D341Med (cell line): ENCODE measurements at places on chromosomes 6 and 20.

- DNase-seq: no peak
Observed at GRCh38 chr6:37239950-37240713, 17.4 kb upstream of the TBC1D22B start.

DNA sequence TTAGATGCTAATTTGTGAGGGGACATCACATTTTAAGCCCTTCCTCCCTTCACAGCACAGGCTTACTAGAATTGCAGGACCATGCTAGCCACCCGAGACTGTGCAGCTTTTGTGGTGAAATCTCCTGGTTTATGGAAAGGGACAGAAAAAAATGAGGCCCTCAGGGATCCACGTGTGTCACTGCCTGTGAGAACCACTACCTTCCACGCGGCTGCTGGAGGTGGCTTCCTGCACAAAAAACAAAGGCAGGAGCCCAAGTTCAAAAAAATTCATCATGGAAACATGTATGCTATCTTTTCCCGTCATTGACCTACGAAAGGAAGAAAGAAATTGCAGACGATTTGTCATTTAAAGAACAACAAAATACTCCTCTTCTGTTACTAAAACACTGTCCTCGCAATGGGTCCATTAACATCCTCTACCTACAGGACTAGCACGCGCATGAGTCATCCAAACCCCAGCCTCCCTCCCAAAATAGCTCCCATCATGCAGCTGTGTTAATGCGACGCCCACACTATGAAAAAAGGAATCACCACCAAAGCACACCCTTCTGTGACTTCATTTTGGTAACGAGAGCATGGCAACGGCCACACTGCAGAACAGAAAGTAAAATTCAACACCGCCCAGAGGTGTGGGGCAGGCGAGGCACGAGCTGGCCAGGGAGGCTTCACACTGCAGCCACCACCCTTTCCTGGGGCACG lies 45.7 kb downstream of the RAMACL start:
- no peak for DNase-seq

DNA sequence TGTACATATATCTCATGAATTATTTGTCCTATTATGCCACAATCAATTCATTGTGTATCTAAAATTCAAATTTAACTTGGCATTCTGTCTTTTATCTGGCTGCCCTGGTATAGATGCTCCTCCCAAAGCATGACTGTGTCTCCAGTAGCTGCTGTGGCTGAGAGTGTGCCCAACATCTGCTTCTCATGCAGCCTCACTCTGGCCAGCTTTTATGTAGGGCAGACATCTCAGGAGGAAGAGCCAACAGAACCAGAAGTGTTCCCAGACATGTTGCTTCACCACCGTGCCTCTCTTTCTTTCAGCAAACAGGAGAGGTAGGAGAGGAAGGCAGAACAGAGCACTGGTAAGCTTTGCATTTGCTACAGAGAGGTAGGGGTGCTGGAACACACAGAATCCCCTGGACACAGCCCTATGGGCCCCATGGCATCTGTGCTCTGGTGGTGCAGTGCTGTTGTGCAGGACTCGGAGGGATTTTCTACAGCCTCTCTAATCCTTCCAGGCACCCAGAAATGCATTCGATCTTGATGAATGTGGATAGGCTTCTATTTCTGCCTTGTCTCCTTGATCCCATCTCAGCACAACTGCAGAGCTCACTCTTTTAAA lies 637.1 kb downstream of the UTRN start:
- no peak for DNase-seq

GRCh38 chr6:44527181-44527580 lies 139.7 kb downstream of the CDC5L start:
- DNase-seq: no peak

- no peak for DNase-seq
Observed at GRCh38 chr6:47741807-47742206, 40.0 kb upstream of the OPN5 start.

DNA sequence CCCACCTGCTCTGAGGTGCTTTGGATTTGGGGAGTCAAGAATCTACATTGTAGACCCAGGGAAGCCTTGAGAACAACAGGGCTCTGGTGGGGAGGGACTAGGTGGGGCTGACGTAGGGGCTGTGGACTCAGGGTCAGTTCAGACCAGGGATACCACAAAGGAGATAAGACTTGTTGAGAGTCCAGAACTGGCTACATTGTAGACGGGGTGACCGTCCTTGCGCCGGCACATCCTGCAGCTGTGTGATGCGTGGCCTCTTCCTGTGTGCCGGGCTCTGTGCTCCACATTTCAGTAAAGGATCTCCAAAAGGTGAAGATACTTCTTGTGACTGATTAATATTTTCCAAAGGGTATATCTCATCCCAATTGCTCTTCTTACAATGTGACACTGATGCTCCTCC lies 9.8 kb upstream of the TLDC2 start:
- no peak for DNase-seq

DNA sequence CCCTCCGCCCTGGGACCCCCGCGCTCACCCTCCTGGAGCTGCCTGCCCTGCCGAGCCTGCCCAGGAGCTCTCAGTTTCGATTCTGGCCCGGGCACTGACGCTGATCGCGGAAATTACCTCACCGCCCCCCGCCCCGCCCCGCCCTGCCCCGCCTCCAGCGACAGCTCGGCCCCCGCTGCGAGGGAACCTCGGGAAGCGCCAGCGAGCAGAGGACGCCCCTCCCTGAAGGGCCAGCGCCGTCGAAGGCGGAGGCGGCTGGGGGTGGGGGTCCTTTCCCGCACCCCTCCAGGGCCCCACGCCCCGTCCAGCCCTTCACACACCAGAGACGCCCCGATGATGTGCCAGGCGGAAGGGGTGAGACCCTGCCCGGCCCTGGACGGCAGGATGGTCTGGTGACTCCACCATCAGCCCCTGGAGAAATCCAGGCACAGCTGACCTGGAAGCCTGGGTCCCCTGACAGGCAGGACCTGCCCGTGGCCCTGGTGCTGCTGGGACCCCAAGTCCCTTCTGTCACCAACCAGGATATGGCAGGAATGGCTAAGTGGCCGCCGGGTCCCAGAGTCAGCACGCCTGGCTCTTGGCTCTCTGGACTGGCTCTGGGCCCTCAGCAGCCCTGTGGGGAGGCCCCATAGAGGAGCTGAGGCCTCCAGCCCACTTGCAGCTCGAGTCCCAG lies at the start of gene HELZ2:
HELZ2 (minus strand) TSS at position 84 of the 673 bp plus-strand sequence. CDS start 1,854 bp downstream, outside the sequence.
- peak; percentile 79 for DNase-seq

DNA sequence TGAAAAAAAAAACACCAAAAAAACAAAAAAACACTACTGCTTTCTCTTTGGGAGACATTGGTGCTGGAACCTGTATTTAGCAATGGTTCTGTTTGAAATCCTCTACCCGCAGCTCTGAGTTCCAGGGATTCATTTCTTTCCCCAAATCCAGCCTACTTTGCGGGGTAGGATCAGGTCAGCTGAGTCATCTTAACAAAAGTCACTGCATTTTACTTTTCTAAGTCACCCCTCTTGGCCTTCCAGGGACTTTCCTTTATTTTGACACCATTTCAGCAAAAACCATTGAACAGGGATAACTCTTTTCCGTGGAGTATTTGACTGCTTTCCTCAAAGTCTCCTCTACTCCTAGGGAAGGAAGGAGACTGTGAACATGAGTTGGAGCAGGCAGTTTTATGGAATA lies 837.6 kb downstream of the MAFB start:
- DNase-seq: no peak

- no peak for DNase-seq
Observed at GRCh38 chr6:170233286-170234205, 57.3 kb downstream of the DLL1 start.

DNA sequence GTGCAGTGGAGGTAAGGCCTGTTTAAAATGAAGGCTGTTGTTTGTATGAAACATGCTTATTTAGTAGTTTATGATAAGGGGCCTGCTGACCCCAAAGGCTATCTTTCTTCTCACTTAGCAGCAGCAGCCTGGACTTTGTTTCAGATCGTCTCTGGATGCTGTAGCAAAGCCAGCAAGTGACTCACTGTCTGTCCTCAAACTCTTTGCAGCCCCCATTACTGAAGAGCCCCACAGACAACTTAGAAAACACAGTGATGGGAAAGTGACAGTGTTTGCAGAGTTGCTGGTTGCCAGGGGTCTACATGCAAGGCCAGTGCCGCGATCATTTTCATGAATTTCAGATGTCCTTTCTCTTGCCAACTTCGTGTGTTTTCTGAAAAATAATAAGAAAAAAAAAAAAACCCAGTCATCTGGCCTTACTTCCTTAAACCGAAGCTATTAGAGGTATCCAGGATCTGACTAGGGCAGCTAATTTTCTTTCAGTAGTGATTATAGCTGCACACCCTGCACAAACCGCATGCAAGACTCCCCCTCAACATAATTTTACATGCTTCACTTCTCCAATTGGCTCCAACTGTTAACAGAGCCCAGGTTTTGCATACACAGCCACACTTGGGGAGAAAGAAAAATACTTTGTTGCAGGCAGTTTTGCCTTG lies 11.6 kb upstream of the F13A1 start:
- DNase-seq: no peak

DNA sequence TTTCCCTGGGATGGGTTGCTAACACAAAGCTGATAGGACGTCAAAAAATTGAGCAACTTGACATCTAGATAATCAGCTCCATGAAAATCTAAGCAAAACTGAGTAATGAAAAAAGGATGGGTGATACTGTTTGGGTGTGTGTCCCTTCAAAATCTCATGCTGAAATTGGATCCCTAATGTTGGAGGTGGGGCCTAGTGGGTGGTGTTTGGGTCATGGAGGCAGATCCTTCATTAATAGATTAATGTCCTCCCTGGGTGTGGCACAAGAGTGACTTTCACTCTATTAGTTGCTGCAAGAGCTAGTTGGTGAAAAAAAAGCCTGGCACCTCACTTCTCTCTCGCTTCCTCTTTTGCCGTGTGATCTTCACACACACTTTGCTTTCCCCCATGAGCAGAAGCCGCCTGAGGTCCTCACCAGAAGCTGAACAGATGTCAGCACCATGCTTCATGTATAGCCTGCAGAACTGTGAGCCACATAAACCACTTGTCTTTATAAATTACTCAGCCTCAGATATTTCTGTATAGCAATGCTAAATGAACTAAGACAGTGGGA lies 160.9 kb downstream of the FRK start:
- DNase-seq: no peak

GRCh38 chr6:137871291-137871690 lies 4.2 kb downstream of the TNFAIP3 start:
- DNase-seq: no peak
